ENCODE measurements at places on chromosomes 7 and 10.
A peak's percentile ranks its signal among the peaks of the same experiment; 100 is the strongest.

GRCh38 chr7:150570556-150571465 lies 3.6 kb downstream of the GIMAP4 start:
- no peak for DNase-seq

DNA sequence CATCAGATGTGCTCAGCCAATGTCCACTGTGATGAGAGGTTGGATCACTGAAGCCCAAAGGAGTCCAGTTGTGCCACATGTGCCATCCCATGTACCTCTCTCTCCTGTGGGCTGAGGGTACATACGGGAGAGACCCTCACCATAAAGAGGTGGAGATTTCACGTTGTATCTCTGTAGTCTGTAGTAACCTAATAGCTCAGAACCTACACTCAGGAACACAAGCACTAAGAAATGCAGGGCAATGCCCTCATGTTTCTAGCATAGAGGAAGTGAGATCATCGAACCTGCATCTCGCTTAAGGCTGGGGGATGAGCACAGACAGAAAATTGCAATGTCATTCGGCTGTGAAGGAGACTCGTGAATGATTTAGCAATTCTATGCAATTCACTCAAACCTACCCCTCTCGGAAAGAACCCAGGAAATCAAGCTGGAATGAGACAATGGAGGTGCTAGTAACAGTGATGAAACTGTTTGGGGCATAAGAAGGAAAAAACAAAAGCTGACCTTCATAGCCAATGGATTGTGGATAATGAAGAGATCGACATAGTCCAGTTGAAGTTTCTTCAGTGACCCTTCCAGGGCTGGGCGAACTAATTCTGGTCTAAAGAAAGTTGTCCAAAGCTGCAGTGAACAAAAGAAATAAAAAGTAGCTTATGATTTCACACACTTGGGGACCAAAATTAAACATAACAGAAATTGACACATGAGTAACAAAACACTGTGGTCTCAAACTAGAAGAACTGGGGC lies 80.3 kb upstream of the UCN3 start:
- peak; percentile 60 for DNase-seq

DNA sequence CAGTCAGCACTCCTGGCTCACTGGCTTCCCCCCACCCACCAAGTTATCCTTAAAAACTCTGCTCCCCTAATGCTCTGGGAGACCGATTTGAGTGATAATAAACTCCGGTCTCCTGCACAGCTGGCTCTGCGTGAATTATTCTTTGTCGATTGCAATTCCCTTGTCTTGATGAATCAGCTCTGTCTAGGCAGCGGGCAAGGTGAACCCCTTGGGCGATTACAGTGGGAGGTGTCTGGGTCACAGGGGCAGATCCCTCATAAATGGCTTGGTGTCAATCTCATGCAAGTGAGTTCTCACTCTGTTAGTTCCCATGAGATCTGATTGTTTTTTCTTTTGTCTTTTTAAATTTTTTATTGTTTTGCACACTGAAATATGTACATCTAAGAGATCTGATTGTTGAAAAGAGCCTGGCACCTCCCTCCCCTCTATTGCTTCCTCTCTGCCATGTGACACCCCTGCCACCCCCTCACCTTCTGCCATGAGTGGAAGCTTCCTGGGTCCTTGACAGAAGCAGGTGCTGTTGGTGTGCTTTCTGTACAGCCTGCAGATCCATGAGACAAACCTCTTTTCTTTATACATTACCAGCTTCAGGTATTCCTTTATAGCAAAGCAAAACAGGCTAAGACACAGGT lies 20.5 kb downstream of the OTUD1 start:
- DNase-seq: no peak

GRCh38 chr7:27235387-27236311 lies 7.0 kb upstream of the EVX1 start:
- DNase-seq: no peak

GRCh38 chr7:133108023-133108422 lies 26.1 kb upstream of the CHCHD3 start:
- DNase-seq: no peak

DNA sequence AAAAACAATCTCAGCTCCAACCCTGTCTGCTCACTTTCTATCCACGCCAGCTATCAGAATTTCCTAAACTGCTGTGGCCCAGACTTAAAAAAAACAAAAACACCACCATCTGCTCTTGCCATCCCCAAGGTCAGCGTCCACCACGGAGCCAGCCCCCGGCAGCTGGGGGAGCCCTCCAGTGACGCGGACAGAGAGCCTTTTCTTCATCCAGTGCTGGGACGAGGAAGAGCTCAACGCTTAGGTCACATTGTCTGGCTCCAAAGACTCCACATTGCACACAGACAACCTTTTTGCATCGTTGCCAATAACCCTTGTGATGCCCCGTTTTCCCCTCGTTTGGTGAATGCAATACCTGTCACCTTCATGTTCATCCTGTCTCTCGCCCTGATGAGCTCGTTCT lies 67.4 kb upstream of the GNA12 start:
- no peak for DNase-seq

DNA sequence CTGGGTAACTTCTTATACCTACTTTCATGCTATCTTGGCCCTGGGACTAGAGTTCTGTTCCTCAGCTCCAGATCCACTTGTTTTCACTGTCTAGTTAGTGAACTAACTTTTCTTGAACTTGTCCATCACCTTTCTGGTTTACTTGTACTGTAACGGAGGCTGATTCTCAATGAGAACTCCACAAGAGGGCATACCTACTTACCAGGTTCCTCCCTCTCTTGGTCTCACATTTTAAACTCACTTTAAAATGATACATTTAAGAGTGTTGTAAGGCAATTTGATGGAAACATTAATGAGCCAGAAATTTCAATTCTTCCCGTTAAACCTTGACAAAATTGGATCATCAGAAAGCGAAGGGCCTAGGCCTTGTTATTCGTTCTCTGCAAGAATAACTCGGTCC lies 111.6 kb downstream of the MAGI2 start:
- DNase-seq: no peak

DNA sequence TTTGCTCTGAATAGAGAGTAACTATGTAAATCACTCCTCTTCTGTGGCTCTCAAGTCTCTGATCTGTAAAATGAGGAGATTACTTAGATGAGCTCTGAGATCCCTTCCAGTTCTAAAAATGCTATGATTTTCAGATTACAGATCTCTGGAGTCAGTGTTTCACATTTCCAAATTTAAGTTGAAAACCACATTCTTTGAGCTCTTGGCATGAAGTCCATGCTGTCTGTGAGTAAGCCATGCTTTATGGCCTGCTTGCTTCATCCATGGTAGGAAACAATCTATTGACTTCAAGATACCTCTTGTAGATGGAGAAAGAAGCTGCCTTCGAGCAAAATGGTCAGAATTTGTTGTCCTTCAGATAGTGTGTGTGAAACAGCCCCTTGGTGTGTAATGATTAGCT lies 64.9 kb downstream of the CELF2 start:
- peak; percentile 67 for DNase-seq

GRCh38 chr10:13272164-13272571 lies 27.7 kb downstream of the PHYH start:
- DNase-seq: peak; percentile 58

Measured in fibroblast of the aortic adventitia (primary cell).